ENCODE measurements at places on chromosomes 4 and X. TPM values are rescaled to one million over a fixed set of nuclear protein-coding genes. Genes with fewer than 3 reads are reported as not detected.

PAGE1 gene
- total RNA-seq, result not detected

CSAG2 gene
- not detected for total RNA-seq

MAGEA4 gene
- not detected for total RNA-seq

USP17L15 gene
- not detected for total RNA-seq

TRIM61 gene
- total RNA-seq, result not detected

PHKA1 gene
- total RNA-seq, result 3.9 TPM

LRIT3 gene
- total RNA-seq, result not detected

FAM9C gene
- total RNA-seq, result under 0.01 TPM

MAGEA3 gene
- total RNA-seq, result not detected

EXOC1 gene
- 32.7 TPM for total RNA-seq

P2RY4 gene
- not detected for total RNA-seq
